Vagina (tissue), 2 donors: ENCODE measurements at places on chromosomes 3 and 15. TPM values are rescaled to one million over a fixed set of nuclear protein-coding genes. Genes with fewer than 3 reads are reported as not detected.

The MAP3K13 gene
- total RNA-seq: 8.3 TPM

The PLA2G4E gene
- total RNA-seq: 8.8 TPM

The NMD3 gene
- 49.1 TPM for total RNA-seq

The NRG4 gene
- total RNA-seq: not detected

The C2CD4B gene
- total RNA-seq: 0.49 TPM

The SLC12A1 gene
- not detected for total RNA-seq
